Fibroblast of skin of right biceps (primary cell): ENCODE measurements at places on chromosomes 6 and 20.

- DNase-seq, result no peak
Measured at GRCh38 chr20:22307409-22307808, 277.0 kb downstream of the FOXA2 start.

GRCh38 chr20:57097245-57097915, 169.1 kb downstream of the BMP7 start:
- no peak for DNase-seq

DNA sequence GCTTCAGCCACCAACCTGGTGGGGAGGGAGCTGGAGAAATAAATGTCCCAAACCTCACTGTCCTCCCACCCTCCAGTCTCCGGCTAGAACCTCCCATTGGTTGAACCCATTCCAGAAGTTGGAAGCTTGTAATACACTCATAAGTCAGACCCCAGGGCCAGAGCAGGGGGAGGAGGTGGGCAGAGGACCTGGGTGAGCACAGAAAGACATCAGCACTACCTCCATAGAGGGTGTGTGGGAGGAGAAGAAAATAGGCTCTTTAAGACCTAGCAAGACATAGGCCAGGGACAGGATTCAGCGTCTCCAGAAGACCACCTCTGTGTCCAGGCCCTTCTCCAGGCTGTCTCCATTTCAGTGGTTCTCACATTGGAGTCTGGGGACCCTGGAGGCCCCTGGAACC, 73.3 kb upstream of the TOP1 start:
- no peak for DNase-seq

- peak; percentile 90 for DNase-seq
Measured at GRCh38 chr20:23061734-23062561, 12.5 kb upstream of the THBD start.

GRCh38 chr20:59643615-59644061, 39.3 kb downstream of the PHACTR3 start:
- no peak for DNase-seq
